Activated CD4-positive, alpha-beta T cell treated with anti-CD3 and anti-CD28 coated beads, Interleukin-2, Interleukin-4, amounts not matched to agents 100 ng/mL and 50 ng/mL, durations not matched to agents 16 hours and 8 hours (primary cell): ENCODE measurements at places on chromosomes 12 and 14.

- DNase-seq = no peak
Measured at GRCh38 chr14:60235440-60235839, 13.6 kb upstream of the PPM1A start.

DNA sequence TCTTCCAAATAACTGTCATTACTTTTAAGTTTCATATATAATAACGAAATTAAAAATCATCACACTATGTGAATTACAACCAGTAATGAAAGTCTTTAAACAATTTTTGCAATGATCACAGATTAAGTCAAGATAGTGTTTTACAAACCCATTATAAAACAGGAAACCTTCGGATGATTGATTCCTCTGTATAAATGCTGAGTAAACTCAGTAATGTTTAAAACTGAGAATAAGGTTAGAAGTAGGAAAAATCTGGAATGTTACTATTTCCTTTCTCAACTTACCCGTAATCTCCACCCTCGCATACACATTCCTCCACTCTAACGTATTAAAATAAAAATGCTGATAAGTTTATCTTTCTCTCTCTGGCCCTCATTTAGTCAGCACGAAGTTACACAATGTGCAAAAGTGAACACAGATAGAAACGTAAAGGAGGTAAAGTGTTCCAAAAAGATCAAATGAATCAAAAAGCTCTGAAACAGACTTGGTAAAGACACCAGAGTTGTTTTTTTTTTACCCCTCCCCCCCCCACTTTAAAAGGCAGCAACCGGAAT lies 1.6 kb downstream of the ZFC3H1 start:
- no peak for DNase-seq

DNA sequence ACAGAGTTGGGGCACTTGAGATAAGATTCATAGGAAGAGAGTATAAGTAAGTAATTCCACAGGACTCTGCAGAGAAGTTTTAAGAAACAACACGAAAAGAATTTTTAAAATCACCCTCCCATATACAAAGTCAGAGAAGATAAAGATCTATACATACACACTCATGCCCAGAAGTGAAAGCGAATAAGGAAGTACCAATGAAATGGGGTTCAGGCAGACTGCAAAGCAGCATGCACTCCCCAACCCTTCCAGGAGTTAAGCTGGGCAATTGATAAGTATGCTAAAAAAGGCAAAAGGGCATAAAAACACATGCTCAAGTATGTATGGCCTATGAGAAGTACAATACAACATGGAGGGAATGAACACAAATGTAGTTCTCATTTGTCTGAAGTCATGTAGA lies 246.2 kb upstream of the GRIP1 start:
- no peak for DNase-seq

- DNase-seq = peak; percentile 54
Measured at GRCh38 chr14:21229821-21230220, 39.4 kb downstream of the HNRNPC start.

- no peak for DNase-seq
Measured at GRCh38 chr14:48563489-48563888, 888.1 kb upstream of the MDGA2 start.

DNA sequence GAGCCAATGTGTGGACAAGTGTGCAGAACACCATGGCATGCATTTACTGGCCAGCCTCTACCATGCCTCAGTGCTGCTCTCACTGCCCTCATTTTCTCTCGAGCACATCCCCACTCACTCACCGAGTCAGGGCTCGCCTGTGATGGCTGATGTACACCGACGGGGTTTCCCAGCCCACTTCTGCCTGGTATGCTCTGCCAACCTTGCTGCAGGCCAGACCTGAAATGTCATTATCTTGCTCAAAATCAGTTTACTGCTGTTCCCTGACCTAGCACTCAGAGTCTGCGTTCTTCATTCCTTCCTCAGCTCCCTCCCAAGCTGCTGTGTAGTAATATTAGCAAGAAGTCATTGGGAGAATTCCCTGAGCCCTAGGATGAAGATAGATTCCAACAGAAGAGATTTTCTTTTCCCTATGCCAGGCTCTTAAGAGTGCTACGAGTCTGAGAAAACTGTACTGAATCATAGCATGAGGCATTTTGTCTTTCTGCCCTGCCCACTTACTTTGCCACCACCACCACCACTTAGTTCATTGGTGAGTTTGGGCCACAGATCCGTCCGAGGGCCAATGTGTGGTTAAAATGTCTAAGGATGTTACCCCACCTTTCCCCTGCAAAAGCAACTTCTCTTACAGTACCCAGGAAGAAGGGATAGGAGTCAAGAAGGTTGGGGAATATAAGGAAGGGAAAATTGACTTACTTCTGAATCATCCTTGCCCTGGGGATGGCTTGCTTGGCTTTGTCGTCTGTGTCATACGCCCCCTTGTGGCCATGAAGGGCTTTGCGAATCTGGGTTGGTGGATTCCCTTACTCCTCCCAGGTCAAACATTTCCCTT lies 51.0 kb downstream of the BMAL2 start:
- DNase-seq = peak; percentile 76

DNA sequence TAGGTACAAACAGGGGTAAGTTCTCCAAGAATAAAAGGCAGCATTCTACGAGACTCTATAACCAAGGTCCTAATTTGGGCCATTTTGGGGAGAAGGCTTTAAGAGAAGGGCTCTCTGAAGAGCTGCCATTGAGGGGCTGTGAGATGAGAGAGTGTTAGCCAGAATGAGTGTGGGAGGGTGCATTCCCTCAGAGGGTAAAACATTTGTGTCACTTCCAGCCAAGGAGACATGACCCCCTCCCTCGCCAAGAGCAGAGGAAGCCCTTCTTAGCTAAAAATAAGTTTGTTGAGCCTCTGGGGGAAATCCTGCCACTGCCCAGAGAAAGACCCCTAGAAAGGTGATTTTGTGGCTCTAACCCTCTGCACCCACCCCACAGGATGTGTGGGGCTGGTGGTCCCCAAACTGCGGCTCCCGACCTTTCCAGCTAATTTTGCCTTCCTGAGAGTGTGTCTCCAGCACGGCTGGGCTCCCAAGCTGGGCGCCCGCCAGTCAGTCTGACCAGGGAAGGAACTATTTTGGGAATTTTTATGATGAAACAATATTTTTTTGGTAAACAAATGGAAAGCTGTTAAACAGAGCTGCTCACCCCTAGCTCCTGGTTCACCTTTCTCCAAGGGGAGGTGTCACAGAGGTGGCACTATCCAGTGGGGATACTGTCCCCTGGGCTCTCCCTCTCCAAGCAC lies 65.9 kb upstream of the JDP2 start:
- no peak for DNase-seq

DNA sequence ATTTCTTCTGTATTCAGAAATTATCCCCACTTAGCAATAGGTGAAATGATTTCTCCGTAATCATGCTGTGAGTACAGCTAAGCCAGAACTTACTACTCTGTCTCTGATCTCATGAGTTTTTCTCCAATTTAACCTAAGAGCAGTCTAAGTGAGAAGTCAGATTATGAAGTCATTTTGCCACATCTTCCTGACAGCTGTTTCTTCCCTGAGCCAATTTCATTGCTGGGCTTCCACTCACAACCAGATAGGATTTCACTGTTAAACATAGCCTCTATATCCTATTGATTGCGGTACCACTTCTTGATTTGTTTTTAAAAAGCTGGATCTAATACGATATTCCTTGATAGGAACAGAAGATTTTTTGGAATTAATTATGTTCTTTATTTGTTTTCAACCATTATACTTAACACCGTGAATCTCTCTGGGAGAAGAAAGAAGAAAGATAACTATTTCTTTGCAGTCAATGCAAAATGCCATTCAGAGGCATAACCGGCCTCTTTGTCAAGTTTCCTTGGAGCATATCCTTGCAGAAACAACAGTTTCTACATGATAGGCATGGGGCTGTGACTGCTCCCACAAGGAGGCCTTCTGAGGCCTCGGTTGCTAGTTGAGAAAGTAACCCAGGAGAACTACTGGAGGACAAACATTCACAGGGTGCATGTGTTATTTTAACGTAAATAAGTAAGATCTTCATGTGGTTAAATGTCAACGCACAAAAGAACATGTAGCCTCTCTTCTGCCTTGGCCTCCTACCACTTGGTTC lies 212.2 kb downstream of the NPAS3 start:
- no peak for DNase-seq

- DNase-seq = no peak
Measured at GRCh38 chr14:41868396-41868795, 261.7 kb downstream of the LRFN5 start.

GRCh38 chr14:88614218-88614907 lies 51.5 kb downstream of the ZC3H14 start:
- DNase-seq = no peak

GRCh38 chr14:59857328-59857727 lies 13.2 kb downstream of the RTN1 start:
- DNase-seq = no peak

DNA sequence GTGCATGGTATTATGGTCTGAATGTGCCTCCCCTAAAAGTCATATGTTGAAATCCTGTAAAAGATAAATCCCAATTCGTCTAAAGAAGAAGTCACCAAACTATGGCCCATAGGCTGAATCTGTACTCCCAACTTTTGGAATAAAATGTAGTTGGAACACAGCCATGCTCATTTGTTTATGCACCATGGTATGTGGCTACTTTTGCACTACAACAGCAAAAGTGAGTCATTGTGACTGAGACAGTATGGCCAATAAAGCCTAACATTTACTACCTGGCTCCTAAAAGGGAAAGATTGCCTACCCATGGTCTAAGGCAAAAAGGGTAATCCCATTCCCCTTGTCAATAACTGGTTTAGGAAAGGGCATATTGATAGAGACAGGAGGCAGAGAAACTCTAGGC lies 101.8 kb downstream of the LRIG3 start:
- DNase-seq = no peak

DNA sequence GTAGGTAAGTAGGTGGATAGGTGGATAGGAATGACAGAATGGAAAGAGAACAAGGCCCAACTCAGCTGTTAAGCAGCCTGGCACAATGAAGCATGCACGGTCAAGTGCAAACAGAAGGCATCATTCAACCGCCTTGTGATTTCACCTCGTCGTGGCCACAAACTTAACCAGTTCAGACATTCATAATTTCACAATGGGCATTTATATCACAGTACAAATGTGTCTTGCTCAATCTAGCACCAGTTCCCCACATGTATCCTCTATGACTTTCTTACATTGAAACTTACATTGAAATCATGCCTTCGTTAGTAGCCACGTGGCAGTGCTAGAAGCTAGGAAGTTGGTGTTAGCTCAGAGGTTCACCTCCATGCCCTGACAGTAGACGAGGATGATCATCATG lies 207.5 kb downstream of the ETV6 start:
- no peak for DNase-seq

GRCh38 chr12:64036414-64036813 lies 185.7 kb downstream of the KICS2 start:
- DNase-seq = no peak

DNA sequence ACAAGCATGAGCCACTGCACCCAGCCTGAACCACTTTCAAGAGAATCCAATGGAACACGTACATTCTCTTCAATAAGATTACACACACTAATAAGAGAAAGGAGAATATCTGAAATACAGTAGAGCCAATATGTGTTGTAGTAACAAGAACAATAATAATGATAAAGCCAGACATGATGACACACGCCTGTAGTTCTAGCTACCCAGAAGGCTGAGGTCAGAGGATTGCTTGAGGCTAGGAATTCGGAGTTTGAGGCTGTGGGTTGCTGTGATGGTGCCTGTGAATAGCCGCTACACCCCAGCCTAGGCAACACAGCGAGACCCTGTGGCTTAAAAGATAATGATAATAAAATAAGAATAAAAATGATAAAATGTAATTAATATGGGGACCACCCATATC lies 15.6 kb downstream of the APOBEC1 start:
- DNase-seq = no peak

- no peak for DNase-seq
Measured at GRCh38 chr14:103526914-103527248, 2.1 kb upstream of the TRMT61A start.

DNA sequence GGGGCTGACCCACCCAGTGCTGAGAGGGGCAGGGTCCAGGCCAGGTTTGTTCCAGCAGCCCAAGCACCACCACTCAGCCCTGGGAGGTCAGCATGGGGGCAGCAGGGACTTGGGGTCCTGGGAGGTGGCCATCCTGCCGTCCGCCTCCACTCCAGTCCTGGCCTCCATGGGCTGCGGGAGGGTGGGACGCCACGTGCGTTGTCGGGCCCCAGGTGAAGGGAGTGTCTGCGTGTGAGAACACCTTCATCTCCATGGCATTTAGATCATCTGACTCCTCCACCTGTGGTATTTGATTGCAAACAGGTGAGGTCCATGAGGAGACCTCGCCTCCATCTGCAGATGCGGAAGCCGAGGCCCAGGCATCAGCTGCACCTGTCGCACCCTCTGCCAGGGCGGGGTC lies 44.1 kb downstream of the FBRSL1 start:
- no peak for DNase-seq

- DNase-seq = no peak
Measured at GRCh38 chr12:117161460-117162166, 28.7 kb downstream of the FBXO21 start.

- DNase-seq = no peak
Measured at GRCh38 chr14:91956616-91957015, 9.1 kb upstream of the FBLN5 start.

DNA sequence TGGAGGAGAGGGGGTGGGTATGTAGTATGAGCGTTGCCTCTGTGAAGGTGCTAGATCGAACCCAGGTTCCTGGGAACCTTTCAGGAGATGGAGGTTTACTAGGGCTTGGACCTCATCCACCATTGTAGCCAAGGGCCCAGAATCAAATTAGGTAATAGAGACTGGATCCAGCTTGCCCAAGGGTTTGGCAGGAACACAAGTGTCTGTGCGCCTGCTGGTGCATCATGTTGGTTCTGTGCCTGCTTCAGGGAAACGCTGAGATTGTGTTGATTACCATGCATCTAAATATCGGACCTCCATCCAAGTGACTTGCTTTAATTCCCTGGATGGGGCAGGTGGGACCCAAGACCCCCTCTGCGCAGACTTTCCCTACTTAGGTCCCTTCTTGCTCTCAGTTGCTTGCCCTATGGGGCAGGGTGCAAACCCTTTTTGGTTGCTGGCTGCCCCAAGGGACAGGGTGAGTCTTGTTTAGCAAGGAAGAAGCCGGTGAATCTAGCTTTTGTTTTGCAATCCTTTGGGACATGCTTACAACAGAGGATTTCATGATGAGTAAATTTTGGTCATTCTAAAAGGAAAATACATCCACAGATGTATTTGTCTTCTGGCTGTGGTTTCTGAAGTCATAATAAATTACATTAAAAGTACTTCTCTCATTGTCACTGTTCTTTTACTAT lies 189.8 kb upstream of the PRICKLE1 start:
- DNase-seq = no peak
